CD4-positive, alpha-beta T cell (primary cell): ENCODE measurements at places on chromosomes 2 and 18.

DNA sequence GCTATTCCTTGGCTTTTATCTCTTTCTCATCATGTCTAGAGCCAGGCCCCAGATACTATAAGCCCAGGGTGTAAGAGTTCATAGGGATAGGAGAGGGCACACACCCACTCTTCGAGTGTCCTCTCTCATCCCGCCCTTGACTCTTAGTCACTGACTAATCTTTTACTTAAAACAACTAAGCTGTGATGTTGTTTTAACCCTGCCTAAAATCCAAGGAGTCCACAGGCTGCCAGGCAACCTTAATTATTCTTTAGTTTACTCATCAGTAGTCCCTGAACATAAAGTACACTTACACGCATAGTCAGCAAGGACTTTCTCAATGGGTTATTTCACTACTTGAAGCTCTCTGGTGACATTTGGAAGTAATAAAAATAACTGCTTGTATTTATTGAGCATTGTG, 28.4 kb downstream of the GREB1L start:
- no peak for DNase-seq

- no peak for DNase-seq
Measured at GRCh38 chr2:170739048-170739447, 23.9 kb downstream of the SP5 start.

DNA sequence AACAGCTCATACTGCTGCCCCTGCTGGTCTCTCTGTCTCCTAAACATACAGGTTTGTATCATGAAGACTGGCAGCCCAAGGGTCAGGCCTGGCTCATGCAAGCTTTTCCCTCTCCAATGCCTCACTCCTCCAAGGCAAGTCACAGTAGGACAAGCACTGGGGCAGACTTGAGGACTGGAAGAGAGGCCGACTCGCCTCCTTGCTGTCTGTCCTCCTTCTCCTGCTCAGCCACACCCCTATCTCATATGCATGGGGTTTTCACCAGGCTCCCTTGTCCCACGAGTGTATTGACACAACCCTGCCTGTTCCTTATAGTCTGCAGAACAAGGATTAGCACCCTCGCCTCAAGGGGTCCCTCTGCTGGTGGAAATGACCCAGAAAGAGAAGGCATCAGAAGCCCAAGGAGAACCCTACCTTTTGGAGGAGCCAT, 223.7 kb downstream of the SOX11 start:
- DNase-seq: no peak

DNA sequence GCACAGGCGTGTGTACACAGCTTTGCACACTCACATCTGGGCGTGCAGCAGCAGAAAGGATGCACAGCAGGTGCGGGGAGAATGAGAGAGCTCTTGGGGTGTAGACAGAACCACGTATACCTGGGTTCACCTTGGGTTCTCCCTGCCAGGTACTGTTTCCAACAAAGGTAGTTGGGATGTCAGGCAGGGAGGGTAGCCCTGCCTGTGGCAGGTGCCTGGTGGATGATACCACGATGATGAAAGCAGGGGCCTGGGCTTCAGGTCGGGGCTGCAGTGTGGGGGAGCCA, 6.5 kb upstream of the ARID5A start:
- DNase-seq: no peak

- no peak for DNase-seq
Measured at GRCh38 chr2:121186261-121186660, 98.7 kb downstream of the TFCP2L1 start.

DNA sequence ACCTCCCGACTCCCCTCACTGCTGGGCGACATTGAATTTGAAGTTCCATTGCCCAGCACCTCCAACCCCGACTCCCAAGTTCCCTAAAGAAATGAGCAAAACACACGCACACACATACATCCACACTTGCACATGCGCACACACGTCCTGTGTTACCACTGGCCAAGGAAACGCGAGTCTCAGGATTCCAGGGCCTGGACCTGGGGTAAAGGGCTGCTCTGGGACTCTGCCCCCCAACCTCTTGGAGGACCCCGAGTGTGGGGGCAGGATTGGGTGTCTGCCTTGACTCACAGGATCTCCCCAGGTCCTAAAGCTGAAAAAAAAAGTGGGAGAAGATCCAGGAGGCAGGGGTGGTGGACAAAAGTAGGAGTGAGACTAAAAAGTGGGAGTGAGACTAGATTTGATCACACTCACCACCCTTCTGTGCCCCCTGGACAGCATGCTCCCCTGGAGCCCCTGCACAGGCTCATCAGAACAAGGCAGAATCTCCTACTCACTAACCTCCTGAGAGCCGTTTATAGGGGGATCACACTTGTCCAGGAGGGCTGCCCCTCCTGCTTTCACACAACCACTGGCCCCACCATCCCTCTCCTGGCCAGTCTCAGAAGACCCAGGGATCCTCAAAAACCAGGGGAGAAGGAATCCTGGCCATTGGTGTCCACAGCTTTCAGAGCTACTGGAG, 202.2 kb downstream of the TNS1 start:
- DNase-seq: no peak

DNA sequence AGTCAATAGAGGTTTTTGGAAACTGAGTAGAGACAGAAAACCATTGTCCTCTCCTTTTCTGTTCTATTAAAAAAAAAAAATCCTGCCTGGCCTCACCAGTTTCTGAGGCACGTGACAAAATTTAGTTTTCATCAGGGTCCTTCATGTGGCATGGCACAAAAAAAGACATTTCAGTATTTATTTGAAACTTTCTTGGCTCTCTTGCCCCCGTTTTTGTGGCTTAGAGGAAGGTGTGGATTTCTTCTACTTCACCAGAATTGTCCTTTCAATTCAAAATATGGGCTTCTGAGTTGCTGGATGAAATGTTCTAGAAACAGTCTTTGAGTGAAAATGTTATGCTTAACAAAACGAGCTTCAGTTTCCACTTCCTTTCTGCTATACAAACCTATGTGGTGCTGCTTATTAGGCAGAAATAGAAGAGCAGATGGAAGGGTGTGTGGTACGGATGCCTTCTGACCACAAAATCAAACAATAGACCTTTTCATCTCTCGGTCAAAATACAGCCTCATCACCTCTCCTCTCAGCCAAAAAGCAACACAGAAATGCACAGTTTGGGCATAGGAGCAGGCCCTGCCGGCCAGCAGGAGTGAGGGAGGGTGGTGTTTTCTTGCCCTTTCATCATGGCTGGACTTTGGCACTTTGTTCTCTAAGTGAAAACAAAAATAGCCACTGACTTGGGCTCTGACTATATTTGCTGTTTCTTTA, 89.2 kb downstream of the SH3RF3 start:
- no peak for DNase-seq

- no peak for DNase-seq
Measured at GRCh38 chr2:241228081-241228859, 39.8 kb downstream of the ANO7 start.

- no peak for DNase-seq
Measured at GRCh38 chr18:26864658-26865057, 849 bp downstream of the AQP4 start.

DNA sequence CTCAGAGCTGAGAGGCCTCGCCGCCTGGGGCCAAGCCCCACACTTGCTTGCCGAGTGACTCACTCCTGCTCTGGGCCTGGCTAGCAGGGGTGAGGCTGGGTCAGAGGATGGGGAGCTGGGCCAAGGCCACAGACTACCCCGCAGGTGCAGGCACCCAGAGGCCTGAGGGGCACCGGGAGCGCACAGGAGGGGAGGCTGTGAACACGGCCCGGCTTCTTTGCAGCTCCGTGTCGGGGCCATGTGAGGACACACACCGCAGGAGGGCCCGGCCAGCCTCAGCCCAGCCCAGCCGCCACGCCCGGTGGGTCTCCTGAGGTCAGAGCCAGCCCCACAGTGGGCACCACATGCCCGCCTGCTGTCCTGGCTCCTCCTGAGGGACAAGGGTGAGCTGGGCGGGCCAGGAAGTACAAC, 8.4 kb downstream of the GPC1 start:
- no peak for DNase-seq

- DNase-seq: no peak
Measured at GRCh38 chr2:191417746-191418145, 172.5 kb downstream of the MYO1B start.

- no peak for DNase-seq
Measured at GRCh38 chr2:202054679-202055078, 18.4 kb upstream of the KIAA2012 start.

DNA sequence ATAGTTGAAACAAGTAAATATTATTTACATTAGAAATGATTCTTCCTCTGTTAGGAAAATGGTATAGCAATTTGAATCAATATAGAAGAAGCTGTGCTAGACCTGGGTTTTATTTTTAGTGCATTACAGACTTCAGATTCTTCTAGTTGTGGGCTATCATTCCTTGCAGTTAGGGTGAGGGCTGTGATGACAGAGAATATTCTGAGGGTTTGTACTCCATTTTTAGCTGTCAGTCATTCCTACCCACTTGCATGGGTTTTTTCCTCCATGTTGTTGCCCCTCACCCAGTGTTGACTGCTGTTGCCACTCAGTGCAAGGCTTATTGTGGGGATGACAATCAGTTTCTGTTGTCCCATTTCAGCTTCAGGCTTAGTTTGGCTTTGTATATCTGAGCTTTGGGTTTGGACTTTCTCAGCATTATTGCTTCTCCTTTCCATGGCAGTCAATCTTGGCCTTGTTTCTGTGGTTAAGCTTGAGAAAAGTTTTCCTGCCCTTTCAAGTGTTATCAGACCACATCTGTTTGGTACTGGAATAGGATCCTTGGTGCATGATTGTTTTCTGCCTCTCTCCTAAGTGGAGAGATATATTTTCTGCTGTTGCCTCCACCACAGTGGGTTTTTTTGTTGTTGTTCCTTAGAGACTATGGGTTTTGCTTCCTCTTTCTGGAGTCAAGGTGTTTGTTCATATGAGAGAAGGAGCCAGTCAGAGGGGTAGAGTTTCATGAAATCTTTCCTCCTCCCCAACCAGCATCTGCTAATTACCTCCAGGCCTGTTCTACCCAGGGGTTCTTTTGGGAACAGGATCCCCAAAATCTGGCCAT, 312.7 kb upstream of the CWC22 start:
- no peak for DNase-seq

DNA sequence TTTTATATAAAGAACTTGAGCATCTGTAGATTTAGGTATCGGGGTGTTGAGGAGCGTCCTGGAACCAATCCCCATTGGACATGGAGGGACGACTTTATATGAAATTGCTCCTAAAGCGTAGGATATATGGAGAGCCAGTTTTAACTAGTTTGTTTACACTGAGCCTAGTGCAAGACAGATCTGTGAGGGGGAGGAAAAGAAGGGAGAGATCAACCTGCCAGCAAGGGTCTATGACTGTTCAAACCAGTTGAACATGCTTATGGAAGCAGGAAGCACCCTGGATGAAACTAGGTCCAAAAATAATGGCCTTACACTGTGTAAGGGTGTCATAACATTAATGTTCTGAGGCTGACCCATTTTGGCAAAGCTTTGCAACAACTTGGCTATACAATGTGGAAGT, 34.0 kb upstream of the SLC40A1 start:
- DNase-seq: no peak

DNA sequence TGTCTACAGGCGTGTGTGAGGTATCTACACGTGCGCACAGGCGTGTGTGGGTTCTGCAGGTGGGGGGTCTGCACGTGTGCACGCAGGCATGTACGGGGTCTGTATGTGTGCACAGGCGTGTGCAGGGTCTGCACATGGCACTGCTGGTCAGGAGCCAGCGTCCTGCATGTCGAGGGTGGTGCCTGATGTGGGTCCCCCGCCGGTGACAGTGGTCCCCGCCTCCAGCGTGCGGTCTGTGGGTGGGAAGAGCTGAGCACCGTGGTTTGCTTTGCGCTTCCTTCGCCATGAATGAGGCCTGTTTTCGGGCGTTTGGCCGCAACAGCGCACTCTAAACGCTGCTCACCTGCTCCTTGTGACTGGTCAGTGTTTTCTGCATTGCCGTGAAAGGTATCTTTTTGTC, 57.2 kb downstream of the CTDP1 start:
- no peak for DNase-seq

- DNase-seq: no peak
Measured at GRCh38 chr18:12027046-12027445, 45.7 kb downstream of the IMPA2 start.

- DNase-seq: no peak
Measured at GRCh38 chr2:107278672-107279071, 392.7 kb upstream of the ST6GAL2 start.

DNA sequence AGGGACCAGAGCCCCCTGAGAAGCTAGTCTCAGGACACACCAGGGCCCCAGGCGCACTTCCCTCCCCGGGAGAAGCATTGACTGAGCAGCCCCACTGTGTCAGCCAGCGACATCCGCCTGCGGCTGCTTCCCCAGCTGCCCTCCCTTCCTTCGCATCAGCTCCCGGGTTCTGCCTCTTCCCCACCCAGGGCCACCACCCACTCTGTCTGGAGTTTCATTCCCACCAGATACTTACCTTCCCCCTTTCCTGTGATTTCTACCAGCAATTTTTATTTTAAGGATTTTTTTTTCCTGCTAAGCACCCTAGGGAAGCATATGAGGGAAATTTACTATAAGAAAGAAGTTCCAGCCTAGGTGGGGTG, 99.2 kb downstream of the SMAD7 start:
- DNase-seq: no peak

- no peak for DNase-seq
Measured at GRCh38 chr2:235739704-235740415, 246.0 kb downstream of the AGAP1 start.

- no peak for DNase-seq
Measured at GRCh38 chr2:136291871-136292270, 173.9 kb upstream of the CXCR4 start.

- DNase-seq: no peak
Measured at GRCh38 chr18:40473221-40474029, 1481.6 kb upstream of the PIK3C3 start.

DNA sequence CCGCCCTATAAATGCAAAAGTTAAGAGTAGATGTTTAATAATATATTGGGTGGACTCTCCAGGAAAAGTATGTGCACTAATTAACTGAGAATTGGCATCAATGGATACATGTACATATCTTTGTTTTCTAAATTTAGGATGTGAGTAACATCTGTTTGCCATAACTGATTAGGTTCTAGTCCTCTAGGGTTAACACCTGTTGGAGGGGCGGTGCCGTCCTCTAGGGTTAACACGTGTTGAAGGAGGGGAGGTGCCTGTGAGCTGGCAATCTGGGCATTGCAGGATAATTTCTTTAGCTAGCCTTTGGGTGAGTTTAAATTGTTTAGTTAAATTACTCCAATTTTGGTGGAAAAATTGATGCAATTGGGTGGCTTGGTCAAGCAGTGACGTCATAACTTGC, 30.9 kb downstream of the HTR2B start:
- DNase-seq: no peak

DNA sequence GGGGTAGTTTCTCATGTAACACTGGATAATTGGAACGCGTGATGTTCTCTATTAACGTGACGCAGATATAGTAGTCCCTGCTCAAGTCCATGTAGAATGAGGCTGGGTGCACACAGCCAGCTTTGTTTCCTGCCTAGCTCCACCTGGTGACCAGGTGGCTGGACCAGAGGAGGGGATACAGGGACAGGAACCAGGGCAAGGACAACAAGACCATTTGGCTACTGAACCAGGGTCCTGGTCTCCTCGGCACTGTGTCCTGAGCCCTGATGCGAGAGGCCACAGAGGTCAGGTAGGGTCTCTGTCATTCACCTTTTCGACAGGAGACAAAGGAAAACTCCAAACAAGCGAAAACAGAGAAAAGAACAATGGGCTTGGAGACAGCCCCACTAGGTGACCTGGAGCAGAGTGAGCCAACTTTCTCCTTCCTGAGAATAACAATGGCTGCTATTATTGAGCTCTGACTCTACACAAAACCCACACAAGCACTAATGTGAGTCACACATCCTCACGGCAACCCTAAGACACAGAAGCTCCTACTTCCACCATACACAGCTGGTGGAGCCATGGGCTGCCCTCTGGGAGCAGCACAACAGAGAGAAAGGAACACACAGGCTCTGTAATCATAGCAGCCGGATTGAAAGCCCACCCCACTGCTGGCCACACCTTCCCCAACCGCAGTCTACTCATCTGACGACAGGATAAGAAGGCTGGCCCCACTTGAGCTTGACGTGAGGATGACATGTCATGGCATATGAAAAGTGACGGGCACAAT, 67.3 kb upstream of the TEX51 start:
- DNase-seq: no peak
